ENCODE measurements at places on chromosomes 7 and 10. TPM values are rescaled to one million over a fixed set of nuclear protein-coding genes. Genes with fewer than 3 reads are reported as not detected.

SFTPA2 gene
- total RNA-seq, result not detected

FAM185A gene
- 7.9 TPM for total RNA-seq

TMEM225B gene
- total RNA-seq, result 0.89 TPM

MUC3A gene
- 23.7 TPM for total RNA-seq

INSYN2A gene
- total RNA-seq, result 1.5 TPM

RAB19 gene
- not detected for total RNA-seq

OR6B1 gene
- not detected for total RNA-seq

PAPOLB gene
- not detected for total RNA-seq

TMEM273 gene
- not detected for total RNA-seq

RGS10 gene
- 49.9 TPM for total RNA-seq

ADAM12 gene
- total RNA-seq, result 4.3 TPM
